ENCODE measurements at places on chromosomes 12 and 14.

DNA sequence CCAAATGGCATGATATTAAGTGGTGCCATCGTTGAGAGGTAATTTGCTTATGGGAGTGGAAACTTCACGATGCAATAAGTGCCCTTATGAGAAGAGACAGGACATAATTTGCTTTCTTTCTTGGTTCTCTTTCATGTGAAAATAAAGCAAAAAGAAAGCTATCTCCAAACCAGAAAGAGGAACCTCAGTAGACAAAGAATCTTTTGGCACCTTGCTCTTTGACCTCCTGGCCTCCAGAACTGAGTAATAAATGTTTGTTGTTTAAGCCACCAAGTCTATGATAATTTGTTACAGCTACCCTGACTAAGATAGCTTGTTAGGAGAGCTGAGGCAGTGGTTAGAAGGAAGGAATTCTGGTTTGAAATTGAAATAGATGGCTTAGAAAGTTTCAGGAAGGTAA, 39.6 kb downstream of the CCER1 start:
- no peak overlapping the region for H3K4me3 ChIP-seq
- DNase-seq, result no peak
- no peak overlapping the region for H3K27ac ChIP-seq
- H3K36me3 ChIP-seq, result no peaks in the 10 kb centered on the region
- H3K4me1 ChIP-seq, result no peaks in the 10 kb centered on the region
- no peaks in the 10 kb centered on the region for H3K27me3 ChIP-seq

GRCh38 chr14:102140027-102140749, 491 bp downstream of the WDR20 start:
- H3K27me3 ChIP-seq, result no peaks in the 10 kb centered on the region
- peak overlapping the region; percentile 84 for H3K4me3 ChIP-seq
- peak overlapping the region; percentile 89 for H3K27ac ChIP-seq
- H3K4me1 ChIP-seq, result no peaks in the 10 kb centered on the region
- DNase-seq, result no peak

- no peak overlapping the region for H3K4me3 ChIP-seq
- no peak for DNase-seq
- H3K36me3 ChIP-seq, result no peaks in the 10 kb centered on the region
These were observed 186.7 kb upstream of the NEDD1 start for GRCh38 chr12:96720363-96720705.

DNA sequence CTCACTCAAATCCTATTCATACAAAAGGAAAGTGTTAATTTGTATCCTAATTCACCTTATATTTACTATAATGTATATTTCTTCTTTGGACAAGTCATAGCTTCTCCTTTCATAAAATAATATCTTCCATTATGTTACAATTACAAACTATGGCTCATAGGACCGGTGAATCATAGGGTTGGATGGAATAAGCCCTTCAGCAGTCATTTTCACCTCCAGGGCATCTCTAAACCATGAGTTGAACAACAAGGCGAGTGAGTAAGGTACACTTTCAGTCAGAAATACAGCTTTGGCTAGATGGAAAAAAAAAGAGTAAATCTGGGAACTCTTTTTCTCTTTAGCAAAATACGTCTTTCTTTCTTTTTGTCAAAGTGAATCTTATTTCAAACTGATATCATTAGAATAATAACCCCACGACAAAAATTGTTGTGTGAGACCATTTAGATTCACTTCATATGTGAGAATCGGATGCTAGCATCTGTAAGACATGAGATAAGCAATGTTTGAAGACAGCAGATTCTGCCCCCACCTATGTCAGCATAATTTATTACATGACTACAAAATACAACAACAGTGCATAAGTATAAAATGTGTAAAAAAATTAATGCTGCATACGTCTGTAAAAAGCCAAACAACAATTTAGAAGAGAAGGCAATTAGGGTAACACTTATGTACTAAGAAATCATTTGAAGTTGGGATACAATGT, 184.4 kb upstream of the SLC38A2 start:
- H3K4me3 ChIP-seq, result no peak overlapping the region
- DNase-seq, result no peak
- no peaks in the 10 kb centered on the region for H3K27me3 ChIP-seq

- no peaks in the 10 kb centered on the region for H3K27me3 ChIP-seq
- H3K36me3 ChIP-seq, result no peaks in the 10 kb centered on the region
- 0 out of 2 replicates have a peak, but pooled peaks cover 4% of the 10 kb centered on the region for H3K4me1 ChIP-seq
- H3K4me3 ChIP-seq, result peak overlapping the region; percentile 76
- peak overlapping the region; percentile 83 for H3K27ac ChIP-seq
These were observed 618 bp downstream of the RNF34 start for GRCh38 chr12:121400332-121401139.

DNA sequence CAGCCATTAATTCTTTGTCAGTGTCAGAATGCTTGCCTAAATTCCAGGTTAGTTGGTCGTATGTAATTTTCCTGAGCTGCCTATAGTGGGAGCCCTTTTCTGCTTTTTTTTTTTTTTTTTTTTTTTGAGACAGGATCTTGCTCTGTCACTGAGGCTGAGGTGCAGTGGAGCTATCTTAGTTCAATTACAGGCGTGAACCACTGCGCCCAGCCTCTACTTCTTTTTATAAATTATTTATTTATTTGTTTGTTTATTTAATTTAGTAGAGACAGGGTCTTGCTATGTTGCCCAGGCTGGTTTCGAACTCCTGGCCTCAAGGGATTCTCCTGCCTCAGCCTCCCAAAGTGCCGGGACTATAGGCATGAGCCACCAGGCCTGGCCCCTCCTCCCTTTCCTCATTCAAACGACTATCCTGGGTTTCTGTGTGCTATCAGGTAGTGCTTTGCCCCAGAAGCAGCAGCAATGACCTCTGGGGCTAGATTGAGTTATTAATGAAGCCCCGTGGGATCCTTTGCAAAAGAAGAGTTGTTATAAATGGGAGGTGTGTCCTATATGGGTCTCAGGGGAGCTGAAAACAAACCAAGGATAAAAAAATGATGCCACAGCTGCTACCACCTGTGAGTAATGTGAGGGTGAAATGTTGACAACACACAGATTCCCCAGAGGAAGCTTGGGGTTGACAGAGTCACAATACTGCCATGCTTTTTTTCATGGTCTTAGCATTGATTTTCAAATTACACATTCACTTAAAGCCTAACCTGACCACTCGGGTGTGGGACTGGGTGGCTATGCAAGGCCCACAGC, 34.6 kb upstream of the NFKBIA start:
- no peak for DNase-seq
- no peaks in the 10 kb centered on the region for H3K27me3 ChIP-seq
- no peaks in the 10 kb centered on the region for H3K4me1 ChIP-seq
- no peak overlapping the region for H3K4me3 ChIP-seq
- H3K27ac ChIP-seq, result no peak overlapping the region
- H3K36me3 ChIP-seq, result no peaks in the 10 kb centered on the region

GRCh38 chr14:94066089-94066676, 14.8 kb downstream of the DDX24 start:
- H3K4me1 ChIP-seq, result peaks cover 2% of the 10 kb centered on the region
- no peak for DNase-seq
- H3K27me3 ChIP-seq, result no peaks in the 10 kb centered on the region
- peaks cover 2% of the 10 kb centered on the region for H3K36me3 ChIP-seq

- H3K27ac ChIP-seq, result no peak overlapping the region
- H3K27me3 ChIP-seq, result no peaks in the 10 kb centered on the region
- H3K36me3 ChIP-seq, result no peaks in the 10 kb centered on the region
- H3K4me3 ChIP-seq, result no peak overlapping the region
- DNase-seq, result peak; percentile 36
- no peaks in the 10 kb centered on the region for H3K4me1 ChIP-seq
These were observed 34.8 kb upstream of the VSX2 start for GRCh38 chr14:74204491-74204890.

GRCh38 chr14:55702511-55702910, 122.5 kb downstream of the KTN1 start:
- no peak overlapping the region for H3K27ac ChIP-seq
- no peak for DNase-seq
- H3K4me3 ChIP-seq, result no peak overlapping the region
- no peaks in the 10 kb centered on the region for H3K27me3 ChIP-seq

DNA sequence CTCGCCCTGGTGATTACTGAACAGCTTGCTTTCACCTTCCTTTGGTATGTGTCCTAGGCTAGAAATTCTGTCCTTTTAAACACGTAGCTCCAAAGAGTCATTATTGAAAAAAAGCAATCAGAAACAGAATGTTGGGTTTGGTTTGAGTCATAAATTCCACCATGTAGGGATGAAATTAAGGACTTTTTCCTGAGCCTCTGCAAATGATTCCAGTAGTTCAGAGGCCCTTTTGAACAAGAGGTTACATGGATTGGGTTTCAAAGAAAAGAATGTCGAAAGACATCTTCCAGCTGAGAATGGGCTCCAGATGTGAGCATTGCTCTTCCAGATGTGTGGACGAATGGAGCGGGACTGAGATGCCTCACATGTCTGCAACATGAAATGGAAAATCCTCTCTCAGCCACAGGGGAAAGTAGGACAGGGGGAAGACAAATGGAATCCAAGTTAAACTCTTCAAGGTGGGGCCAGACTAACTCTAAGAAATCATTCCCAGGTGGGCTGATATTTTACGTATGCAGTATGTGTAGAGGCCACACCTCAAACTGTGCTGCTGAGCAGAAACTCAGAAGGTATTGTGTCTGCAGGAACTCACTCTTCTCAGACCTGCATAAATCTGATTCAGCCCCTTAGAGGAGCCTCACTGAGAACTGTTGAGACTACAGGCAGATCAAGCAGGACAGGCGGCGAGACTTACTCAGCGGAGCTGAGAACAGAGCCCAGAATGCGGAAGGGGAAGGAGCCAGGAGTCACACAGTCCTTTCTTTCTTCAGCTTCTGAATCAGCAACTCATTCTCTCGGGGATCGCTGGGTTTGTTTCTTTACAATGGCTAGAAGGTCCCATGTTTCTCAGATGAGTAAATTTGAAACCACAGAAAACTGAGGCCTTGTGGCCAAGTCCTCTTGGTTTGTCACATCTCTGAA, 23.3 kb upstream of the EMP1 start:
- H3K4me3 ChIP-seq, result no peak overlapping the region
- H3K27me3 ChIP-seq, result no peaks in the 10 kb centered on the region
- no peaks in the 10 kb centered on the region for H3K36me3 ChIP-seq
- peak; percentile 44 for DNase-seq
- H3K27ac ChIP-seq, result no peak overlapping the region

DNA sequence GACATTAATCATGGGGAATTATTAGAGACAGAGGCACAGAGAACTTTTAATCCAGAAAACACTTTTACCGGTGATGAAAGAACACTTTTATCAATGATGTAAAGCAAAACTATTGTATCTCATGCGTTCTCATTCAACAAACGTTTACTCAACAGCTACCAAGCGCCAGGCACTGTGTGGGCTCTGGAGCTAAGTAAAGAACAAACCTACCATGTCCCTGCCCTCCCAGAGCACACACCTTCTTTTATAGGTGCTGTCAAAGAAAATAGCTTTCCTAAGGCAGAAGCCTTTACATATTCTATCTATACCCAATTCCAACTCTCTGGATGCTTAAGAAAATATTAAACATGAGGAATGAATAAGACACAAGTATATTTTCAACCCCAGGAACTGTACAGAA, 91.1 kb downstream of the FOXN3 start:
- no peaks in the 10 kb centered on the region for H3K4me1 ChIP-seq
- H3K27ac ChIP-seq, result no peak overlapping the region
- H3K27me3 ChIP-seq, result no peaks in the 10 kb centered on the region
- no peak overlapping the region for H3K4me3 ChIP-seq
- H3K36me3 ChIP-seq, result peaks cover 29% of the 10 kb centered on the region

- H3K36me3 ChIP-seq, result no peaks in the 10 kb centered on the region
- H3K27ac ChIP-seq, result no peak overlapping the region
- peaks cover 5% of the 10 kb centered on the region for H3K4me1 ChIP-seq
- peak overlapping the region; percentile 60 for H3K4me3 ChIP-seq
- no peak for DNase-seq
These were observed 845 bp upstream of the AHNAK2 start for GRCh38 chr14:104978746-104979691.

- no peaks in the 10 kb centered on the region for H3K27me3 ChIP-seq
- DNase-seq, result no peak
- no peaks in the 10 kb centered on the region for H3K4me1 ChIP-seq
These were observed 50.1 kb upstream of the E2F7 start for GRCh38 chr12:77115471-77115870.

- H3K36me3 ChIP-seq, result no peaks in the 10 kb centered on the region
- no peak for DNase-seq
- H3K27me3 ChIP-seq, result no peaks in the 10 kb centered on the region
- H3K27ac ChIP-seq, result no peak overlapping the region
These were observed 57.5 kb downstream of the RMST start for GRCh38 chr12:97520106-97520505.

GRCh38 chr14:31294746-31295405, 87.3 kb upstream of the HECTD1 start:
- no peak overlapping the region for H3K27ac ChIP-seq
- no peak for DNase-seq
